ENCODE measurements at places on chromosomes 5 and 9.

GRCh38 chr5:81315336-81315735 lies 13.9 kb downstream of the ZCCHC9 start:
- no peak for DNase-seq

DNA sequence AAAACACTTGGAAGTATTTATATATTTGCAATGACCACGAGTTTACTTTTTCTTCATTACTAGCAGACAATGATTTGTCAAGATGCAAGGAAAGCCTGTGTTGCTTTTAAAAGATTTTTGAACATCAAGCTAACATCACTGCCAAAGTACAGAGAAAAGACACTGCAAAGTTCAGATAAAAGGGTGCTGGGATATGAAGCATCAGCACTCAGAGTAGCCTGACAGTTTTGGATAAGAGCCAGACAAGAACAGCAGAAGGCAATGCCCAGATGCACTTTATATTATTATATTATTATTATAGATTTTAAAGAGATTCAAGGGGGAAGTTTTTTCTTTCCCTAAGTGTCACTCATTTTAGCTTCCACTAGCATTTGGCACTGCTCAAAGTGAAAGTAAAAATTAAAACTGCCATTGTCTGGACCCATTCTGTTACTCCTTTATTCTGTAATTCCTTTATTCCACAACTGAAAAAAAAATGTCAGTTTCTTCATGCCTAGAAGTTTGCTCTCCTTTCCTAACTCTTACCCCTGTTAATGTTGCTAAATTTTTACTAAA lies 240.6 kb downstream of the EFNA5 start:
- no peak for DNase-seq

DNA sequence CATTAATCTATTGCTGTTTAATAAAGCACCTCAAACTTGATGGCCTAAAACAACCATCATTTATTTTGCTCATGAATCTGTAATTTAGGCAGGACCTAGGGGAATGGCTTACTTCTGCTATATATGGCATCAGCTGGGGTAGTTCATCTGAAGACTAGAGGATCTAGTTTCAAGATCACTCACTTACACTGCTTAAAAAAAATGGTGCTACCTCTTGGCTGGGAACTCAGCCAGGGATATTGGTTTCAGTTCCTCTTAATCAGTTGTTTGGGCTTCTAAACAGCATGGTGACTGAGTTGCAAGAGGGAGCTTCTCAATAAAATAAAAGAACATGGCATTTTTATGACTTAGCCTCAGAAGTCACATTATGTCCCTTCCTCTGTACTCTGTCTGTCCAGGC lies 142.0 kb downstream of the FAM114A2 start:
- DNase-seq, result no peak

DNA sequence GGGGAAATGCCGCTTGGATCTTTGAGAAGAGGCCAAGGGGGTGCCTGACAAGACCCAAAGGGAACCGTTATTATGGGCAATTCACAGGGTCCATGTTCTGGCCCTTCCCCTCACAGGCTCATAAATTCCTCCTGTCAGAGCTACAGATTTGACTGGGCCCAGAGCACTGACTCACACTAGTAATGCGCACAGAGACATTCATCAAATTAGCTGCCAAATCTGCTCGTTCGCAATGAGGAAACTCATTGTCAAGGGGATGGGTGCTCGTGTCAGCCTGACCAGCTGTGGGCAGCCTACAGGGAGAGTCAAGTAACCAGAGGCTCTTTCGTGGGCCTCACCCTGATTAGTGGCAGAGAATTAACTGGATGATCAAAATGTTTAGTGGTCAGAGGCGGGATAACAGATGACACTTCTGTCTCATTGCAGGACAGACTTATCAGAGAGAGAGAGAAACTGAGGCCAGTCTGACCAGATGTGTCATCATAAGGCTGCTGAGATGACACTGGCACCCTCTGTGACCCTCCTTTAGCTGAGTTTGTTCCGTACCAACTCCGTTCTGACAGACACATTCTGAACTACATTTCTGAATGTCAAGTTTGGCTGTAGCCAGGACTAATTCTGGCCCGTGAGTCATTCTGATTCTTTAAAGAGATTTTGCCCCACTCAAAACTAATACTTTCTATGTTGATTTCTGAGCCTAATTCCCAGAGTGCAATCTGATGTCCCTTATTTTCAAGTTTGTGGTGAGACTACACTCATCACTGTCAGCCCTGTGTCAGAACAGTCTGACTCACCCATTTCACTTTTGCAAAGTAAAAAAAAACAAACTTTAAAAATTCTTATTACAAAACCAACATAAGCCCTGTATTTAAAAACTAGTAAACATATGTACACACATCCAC lies 377.1 kb downstream of the ACTL7B start:
- no peak for DNase-seq

DNA sequence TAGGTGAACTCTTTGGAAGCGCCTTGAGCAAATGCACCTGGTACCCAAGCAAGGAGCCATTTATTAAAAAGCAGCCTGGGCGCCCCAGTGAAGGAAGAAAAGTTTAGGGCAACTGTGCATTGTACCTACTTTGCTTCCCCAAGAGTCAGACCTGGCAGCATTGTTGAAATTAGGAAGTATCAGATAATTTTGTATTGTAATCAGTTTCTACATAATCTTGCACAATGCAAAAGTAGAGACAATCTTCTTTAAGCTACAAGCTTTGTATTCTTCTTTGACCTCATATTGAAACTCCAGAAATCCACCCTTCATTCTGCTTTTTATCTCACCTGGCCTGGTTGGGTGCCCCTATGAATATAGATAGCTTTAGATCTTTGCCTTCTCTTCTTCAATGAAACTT lies 490.8 kb downstream of the RASEF start:
- DNase-seq, result no peak

GRCh38 chr5:57989378-57989777 lies 470.5 kb downstream of the PLK2 start:
- no peak for DNase-seq

GRCh38 chr9:37897665-37898064 lies 6.3 kb downstream of the SLC25A51 start:
- DNase-seq, result no peak

GRCh38 chr9:73348471-73348870 lies 196.8 kb downstream of the ANXA1 start:
- DNase-seq, result no peak

GRCh38 chr9:38066197-38066913 lies 2.7 kb downstream of the SHB start:
- no peak for DNase-seq

- no peak for DNase-seq
These were observed 306.4 kb downstream of the NTRK2 start for GRCh38 chr9:84975926-84976325.

- DNase-seq, result no peak
These were observed 779.6 kb downstream of the CDH18 start for GRCh38 chr5:19208397-19208796.

- no peak for DNase-seq
These were observed 15.9 kb downstream of the ENG start for GRCh38 chr9:127838375-127839078.

DNA sequence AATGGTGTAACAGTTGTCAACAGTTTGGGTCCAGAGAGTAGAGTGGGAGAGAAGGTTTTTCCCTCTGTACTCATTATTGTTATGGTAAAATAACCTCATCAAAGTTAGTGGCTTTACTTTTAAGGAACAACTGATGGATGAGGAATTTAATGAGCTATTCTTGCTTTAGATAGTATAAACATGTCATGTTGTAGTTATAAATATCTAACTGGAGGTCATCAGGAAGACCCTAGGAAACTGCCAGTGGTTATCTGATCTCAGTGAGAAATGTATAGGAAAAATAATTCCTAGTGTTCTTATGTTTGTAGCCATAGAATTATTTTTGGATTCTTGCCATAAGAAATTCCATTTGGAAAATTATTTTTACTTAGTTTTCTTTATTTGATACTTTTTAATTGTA lies 4.1 kb downstream of the ERCC6L2 start:
- no peak for DNase-seq

DNA sequence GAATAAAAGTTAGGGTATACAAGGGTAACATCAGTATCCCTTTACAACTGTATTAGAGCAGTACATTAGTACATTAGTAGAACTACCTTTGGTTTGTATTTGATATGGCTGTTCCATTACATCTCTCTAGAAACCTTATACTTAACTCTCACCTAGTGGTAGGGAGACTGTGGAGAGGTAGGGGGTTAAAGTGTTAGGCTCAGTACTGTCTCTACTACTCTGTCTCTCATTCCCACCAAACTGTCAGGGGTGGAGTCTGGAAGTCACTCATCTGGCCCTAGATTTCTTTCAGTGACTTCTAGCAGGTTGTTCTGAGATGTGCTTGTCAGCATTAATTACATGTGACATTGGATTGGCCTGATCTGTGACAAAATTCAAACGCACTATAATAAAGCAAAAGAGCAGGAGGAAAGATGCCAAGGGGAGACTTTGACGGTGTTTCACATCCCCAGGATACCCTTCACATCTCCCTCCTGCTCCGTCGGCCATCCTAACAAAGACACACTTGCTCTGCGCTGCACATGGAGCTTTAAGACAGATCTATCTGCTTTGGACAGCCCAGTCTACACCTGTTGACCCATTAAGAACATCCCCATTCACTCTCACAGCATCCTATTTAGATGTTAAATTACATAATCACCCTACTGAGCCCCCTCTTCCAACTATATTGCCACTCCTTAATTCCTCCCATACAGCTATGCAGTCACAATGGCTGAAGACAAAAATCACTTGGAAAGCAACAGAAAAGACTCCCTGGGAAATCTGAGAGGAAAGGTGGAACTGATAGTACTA lies 1043.0 kb upstream of the DMAC1 start:
- no peak for DNase-seq

- DNase-seq, result no peak
These were observed 47.8 kb upstream of the NR5A1 start for GRCh38 chr9:124555043-124555442.

DNA sequence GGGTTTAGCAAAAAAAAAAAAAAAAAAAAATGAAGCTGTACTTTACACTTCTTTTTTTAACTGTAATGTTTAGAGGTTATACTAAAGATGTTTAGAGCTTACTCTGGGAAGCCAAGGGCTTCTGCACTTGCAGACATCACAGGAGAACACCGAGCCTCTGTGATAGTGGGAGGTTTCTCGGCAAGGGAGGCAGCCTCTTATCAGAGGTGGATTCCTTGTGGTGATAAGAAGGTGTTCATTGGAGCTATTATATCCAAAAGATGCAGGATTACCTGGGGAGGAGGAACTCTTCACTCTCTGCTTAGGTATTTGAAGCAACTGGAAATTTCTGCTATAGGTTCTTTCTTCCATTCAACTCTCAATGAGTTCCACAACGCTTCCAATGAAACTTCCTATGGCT lies 171.2 kb upstream of the SLC12A2 start:
- no peak for DNase-seq

DNA sequence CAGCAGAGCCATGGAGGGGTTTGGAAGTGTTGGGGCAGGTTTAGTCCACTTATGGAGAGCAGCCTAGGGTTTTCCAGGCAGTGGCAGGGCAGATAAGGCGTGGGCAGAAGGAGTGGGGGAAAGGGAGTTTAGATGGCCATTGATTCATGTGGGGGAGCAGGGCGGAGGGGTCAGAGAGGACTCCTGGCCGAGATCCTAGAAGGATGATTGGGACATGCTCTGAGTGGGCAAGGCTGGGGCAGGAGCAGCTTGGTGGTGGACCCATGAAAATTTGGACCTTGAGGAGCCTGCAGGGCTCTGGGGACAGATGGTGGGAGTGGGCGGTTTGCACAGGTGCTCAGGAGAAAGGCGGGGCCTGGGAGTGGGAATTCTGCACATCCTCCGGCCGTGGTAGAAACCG lies 18.1 kb upstream of the TOR2A start:
- no peak for DNase-seq

DNA sequence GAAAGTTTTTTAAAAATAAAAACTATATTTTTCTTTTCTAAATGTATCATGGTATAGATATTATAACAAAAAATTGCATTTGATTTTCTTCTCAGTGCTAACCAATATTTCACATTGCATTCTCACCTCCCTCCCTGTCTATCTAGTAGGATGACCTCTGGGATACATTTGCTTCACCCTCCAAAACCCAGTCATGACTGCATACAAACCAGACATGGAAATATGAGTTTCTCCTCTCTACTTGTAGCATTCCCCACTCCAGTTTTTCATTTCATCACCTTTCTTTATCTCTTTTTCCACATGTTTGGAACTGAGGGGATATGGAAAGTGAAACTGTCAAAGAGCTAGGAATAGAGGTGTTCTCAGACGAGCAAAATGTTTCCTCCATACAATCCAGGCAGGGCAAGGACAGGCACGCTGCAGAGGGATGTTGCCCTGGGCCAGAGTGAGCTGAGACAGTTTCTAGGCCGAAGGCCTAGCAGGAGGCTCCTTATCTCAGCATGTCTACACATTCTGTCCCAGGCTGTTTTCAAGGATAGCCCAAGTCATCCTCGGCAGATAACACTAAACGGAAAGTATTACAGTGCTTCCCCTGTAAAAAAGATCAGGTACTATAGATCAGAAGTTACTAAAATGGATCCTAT lies 46.7 kb downstream of the MEF2C start:
- DNase-seq, result no peak

DNA sequence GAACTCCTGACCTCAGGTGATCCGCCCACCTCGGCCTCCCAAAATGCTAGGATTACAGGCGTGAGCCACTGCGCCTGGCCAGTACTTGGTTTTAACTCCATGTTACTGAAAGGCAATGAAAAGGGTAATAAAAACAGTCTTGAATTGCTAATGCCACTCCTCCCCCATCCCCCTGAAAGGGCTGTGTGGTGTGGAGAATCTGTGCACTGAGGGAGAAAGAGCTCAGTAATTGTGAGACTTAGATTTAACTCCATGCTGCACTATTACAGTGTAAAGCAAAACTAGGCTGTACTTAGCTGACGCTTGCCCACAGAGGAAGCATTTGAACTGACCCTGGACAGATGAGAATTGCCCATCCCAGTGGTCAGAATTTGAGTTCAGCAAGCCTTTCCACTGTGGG lies 1662.4 kb upstream of the ACO1 start:
- no peak for DNase-seq

GRCh38 chr5:136056771-136057335 lies 28.1 kb downstream of the TGFBI start:
- no peak for DNase-seq

GRCh38 chr5:66553916-66554575 lies 42.1 kb upstream of the MAST4 start:
- no peak for DNase-seq

- no peak for DNase-seq
These were observed 170.5 kb downstream of the DCP2 start for GRCh38 chr5:113147101-113147508.

GRCh38 chr9:123942542-123942941 lies 12.6 kb upstream of the DENND1A start:
- no peak for DNase-seq

- DNase-seq, result no peak
These were observed 398.0 kb downstream of the ADGRV1 start for GRCh38 chr5:90956511-90957097.

DNA sequence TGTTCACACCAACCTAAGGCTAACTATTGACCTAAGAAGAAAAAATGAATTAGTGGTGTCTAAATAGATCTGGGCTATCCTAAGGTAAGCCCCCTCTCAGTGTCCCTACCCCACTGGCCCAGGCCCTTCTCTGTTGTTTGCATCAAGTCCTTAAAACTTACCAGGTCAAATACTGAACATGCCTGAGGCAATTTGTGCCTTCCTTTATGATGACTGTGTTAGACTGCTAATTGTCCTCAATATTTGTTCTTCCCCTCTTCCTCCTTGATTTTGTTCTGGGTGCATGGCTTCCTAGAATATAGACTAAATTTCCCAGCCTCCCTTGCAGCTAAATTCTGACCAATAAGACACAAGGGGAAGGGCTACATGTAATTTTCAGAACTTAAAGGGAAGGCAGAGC lies 199.9 kb downstream of the ADAMTS12 start:
- DNase-seq, result no peak

GRCh38 chr5:164484948-164485347 lies 979.5 kb downstream of the MAT2B start:
- DNase-seq, result no peak
